ENCODE measurements at places on chromosomes 2 and 18.

DNA sequence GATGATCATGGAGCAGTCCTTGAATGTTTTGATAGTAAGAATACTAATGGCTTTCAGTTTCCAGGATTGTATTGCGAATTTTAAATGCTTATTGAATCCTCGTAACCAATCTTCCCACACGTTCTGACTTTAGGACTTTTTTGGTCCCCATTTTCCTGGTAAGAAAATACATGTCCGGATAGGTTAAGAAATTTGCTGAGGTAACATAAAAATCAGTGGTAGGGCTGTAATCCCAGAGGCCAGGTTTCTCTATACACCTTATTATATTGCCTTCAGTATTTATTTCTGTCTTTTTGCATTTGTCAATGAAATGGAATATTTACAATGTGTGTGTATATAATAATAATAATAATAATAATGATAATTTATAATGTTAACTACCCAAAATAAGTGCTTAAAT lies 603.2 kb downstream of the TMEM182 start:
- no peak for DNase-seq

GRCh38 chr2:199692489-199692888 lies 158.5 kb downstream of the FTCDNL1 start:
- no peak for DNase-seq

DNA sequence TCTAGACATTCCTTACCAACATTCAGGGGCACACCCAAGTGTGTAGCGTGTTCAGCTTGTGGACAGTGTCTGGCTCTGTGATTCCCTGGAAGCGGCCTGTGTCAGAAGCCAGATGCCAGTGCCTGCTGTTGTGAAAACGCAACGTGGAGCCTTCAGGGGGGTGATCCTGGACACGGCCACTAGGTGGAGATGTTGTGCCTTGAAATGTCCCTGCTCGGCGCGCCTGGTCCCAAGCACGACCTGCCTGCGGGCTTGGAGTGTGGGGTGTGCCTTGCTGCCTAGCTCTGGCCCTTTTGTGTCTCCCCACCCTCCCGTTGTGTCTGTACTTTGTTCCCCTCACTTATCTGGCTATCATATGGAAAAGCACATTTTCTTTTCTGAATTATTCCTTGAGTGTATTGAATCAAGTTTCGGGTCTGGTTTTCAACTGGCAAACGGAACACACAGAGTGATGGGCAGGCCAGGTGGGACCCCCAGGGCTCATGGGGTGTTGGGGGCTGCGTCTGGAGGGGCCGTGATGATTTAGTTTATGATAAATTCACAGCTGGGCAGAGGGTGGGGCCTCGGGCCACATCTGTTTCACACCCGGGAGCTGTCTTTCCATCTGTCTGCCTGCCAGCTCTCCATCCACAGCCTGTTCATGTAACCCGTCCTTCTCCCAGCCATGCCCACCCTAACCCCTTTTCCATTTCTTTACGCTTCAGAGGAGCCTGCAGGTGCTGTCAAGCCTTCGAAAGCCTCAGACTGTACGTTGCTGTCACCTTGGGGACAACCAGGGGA lies 95.5 kb downstream of the DYSF start:
- DNase-seq = peak; percentile 78

DNA sequence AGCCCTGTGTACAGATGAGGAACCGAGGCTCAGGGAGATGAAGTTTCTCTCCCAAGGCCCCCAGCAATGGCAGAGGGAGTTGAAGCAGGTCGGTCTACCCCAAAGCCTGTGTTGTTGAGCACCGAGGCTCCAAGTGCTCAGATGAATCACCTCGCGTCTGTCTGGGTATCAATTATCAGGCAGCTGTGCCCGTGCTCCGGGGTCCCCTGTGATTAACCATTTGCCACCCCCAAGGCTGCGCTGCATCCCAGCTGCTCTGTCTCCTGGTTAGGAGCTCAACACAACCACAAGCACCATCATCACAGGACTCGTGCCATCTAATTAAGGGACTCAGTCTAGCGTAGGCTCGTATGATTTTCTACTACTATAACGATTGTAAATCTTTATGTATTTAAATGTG lies 27.1 kb downstream of the LIPG start:
- no peak for DNase-seq

DNA sequence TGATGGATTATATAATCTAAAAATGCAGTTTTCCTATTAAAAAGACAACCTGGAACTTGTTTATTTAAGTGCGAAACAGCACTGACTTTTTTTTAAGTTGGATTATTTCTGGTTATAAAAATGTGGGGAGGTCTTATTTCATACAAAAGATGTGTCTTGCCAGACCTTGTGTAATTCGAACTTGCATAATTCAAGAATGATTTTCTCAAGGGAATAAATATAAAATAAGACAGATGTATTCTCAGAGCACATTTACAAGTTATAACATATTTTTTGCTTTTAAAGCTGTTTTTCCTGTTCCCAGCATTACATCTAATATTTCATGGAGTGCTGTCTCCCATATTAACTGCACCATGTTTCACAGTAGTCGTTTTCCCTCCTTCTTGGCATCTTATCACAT lies 263.1 kb downstream of the CDH20 start:
- DNase-seq = no peak
